Progenitor cell of endocrine pancreas (in vitro differentiated cells): ENCODE measurements at places on chromosomes 2 and 18. TPM values are rescaled to one million over a fixed set of nuclear protein-coding genes. Genes with fewer than 3 reads are reported as not detected.

DNA sequence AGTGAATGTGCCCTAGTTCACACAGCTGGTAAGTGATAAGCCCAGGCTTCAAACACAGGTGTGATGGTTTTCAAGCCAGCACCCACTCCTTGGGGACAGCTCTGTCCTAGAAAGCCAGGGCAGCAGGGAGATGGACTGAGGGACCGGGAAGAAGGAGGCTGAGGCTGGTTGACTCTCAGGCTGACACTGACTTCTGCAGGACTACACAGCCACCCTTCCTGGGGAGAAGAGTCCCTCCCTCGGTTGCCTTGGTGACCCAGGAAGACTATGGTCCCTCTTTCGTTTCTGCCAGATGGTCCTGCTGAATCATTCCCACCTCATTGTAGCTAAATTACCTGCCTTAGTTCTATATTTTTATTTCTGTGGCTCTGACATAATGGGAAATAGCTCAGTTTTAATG, 11.3 kb upstream of the FSHR start:
- no peak for DNase-seq

DNA sequence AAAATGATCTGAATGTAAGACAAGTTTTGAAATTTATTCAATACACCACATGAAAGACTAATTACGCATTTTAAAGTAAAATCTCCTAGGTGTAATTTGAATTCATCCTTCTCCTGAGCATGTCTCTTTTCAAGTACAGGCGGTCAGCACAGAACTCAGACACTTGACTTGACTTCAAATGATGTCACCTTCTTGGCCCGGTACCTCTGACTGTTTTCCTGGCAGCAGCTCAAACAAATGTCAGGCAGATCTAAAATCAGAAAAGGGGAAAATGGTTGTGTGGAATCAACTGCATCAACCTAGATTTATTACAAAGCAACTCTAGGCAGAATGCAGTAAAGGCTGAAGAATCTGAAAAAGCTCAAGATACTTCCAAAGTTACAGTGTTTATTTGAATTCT, 11.4 kb upstream of the PROKR1 start:
- DNase-seq, result no peak

DNA sequence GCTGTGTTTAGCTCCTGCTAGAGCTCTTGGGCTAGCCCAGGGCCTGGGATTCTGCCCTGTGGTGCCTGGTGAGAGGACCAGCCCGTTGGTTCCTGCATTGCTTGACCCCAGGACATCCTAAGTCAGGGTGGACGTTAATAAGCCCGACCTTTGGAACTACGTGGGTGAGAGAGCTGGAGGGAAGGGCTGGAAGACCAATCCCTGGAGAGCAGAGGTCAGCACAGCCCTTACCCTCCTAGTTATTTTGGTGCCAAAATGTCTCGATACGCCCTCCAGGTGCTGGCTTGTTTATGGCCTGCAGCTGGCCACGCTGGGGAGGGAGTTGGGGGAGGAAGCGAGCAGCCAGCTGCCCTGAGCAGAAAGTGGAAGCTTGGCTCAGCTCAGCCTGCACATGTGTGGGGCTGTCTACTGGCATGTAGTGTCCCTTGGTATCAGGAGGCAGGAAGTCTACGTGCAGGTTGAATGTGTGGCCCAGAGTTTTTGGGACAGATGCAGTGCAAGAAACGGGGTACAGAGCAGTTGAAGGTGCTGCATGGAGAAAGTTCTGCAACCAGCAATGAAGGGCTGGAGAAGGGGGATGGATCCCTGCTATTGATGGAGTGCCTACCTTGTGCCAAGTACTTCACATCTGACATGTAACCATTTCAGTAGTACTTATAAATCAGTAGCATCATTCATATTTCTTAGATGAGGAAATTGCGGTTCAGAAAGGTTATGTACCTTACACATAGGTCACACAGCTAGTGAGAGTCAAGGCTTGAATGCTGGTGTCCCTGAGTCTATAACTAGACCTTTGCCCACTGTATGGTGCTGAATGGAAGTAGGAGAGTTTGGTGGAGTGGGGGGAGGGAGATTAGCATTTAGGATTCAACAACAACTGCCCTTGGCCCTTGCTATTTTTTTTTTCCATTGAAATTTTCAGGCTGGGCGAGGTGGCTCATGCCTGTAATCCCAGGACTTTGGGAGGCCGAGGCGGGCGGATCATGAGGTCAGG, 5.0 kb upstream of the DGKD start:
- DNase-seq, result no peak

DNA sequence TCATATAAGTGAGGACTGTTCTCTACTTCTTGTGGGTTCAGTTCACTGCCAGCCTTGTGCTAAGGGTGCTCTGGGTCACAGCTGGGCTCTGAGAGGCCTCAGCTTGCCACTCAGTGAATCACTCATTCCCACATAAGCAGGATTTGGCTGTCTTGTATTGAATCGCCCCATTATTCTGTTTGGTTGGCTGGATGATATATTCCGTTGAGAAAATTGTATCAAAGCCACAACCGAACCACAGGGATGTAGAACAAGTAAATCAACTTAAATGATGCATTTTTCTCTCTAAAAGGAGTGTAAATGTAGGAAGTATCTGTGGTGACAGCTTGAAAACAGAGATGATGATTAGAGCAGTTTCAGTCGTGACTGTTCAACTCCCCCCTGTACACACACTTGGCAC, 39.6 kb downstream of the TTC39C start:
- DNase-seq, result no peak

DNA sequence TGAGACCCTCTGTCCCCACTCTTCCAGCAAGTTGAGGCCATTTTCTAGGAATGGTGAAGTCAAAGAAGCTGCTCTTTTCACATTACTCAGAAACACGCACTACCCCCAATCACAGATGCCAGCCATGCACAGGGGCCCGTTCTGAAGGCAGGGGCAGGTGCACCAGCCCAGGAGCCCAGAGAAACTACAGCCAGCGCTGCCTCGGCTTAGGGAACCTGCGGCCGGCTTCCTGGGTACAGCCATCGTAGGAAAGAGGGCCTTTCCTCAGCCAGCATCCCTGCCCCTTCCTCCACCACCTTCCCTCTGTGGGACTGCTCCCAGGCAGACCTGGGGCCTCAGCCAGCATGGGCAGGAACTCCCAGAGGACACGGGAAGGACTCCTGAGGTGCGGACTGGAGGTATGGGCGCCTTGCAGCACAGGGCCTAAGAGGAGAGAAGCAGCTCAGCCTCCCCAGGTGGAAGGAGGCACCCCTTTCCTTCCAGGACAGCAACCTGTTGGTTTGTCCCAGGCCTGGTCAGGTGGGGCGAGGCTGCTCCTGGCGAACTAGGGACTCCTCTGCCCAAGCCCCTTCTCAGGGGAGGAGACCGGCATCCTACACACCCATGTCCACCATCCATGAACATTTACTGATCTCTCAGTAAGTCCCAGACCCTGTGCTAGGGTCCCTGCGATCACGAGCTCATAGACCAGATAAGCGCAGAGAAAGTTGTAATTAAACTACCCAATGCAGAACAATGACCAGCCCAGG, 99.0 kb upstream of the ID2 start:
- no peak for DNase-seq

DNA sequence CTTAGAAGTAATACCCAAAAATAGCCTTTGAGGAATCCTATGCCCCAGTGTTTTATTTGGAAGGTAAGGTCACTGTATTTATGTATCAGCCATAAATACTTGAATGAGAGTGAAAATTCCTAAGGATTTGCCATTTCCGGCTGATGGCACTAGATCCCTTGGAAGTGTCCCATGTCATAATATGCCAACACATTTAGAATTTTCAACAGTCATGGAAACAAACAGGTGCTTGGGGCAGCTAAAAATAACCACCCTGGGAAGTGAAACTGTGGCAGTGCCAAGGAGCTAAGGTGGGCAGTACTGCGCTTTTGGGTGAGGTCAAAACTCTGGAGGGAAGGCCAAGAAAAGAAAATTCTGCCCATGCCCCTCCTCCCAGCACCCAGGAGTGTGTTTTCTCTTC, 80.2 kb downstream of the TCF7L1 start:
- no peak for DNase-seq

DNA sequence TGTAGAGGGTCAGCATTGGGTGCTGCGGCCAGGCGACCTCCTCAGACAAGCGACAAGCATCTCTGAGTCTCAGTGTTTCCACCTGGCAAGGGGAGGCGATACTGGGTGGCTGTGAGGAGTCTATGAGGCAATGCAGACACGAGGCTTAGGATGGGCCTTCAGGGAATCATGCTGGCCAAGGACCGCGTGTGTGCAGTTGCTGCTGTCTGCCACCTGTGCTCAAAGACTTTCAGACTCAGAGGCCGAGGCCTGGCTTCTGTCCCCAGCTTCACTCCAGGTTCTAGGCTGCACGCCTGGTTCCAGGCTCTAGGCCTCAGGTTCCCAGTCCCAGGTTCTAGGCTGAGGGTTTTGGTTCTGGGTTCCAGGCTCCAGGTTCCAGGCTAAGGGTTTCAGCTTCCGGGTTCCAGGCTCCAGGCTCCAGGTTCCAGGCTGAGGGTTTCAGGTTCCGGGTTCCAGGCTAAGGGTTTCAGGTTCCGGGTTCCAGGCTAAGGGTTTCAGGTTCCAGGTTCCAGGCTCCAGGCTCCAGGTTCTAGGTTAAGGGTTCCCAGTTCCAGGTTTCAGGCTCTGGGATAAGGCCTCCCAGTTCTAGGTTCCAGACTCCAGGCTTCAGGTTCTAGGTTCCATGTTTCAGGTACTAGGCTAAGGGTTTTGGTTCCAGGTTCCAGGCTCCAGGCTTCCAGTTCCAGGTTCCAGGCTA, 14.8 kb downstream of the LRRFIP1 start:
- DNase-seq, result no peak

DNA sequence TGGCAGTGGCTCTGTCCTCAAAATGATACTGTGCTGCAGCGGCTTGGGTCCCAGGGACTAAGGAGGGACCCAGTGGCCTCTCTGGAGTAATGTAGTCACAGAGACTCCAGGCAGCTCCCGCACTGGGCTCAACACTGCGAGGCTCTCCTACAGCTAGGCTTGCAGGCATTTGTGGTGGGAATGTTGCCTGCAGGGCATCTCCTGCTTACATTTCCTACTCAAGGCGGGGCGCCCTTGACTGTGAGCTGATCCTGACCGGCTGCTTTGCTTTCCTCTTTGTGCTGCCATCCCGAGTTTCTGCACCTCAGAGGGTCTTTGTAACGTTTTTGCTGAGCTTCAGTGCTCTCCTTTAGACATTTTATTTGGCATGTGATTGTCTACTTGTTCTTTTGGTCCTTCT, 177.4 kb upstream of the FN1 start:
- no peak for DNase-seq

- no peak for DNase-seq
Measured at GRCh38 chr2:656676-657075, 20.5 kb downstream of the TMEM18 start.

The TMEM247 gene
- total RNA-seq, result not detected in 2 replicates

DNA sequence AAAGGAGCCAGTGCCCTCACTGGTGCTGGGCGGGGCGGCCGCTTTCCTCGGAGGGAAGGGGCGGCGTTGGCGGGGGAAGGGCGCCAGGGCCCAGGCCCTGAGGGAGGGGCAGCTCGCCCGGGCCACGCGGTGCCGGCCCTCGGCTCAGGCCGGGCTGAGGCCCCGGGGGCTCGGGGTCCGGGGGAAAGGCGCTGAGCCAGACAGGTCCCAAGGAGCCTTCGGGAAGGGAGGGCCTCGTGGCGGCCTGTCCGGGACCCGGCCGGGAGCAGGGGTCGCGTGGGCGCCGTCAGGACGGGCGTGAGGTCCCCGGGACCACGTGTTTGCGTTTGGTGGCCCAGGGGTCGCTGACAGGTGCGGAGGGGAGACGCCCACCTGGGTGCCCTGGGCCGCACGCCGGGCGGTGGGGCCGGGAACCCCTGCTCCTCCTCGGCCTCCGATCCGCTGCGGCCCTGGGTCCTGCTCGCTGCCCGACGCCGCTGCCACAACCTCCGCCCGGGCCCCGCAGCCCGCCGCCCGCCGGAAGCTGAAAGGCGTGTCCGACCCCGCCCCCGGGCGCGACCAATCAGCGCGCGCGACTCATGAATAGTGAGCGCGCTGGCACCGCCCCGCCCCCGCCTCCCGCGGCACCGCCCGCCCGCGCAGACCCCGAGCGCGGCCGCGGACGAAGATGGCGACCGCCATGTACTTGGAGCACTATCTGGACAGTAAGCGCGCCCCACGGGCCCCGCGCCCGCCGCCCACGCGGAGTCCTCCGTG, at the start of gene ING5:
Gene ING5 (plus strand): TSS at position 641 of the 756 bp plus-strand sequence. CDS start 27 bp downstream, at position 668.
- DNase-seq, result peak; percentile 95

GRCh38 chr2:97908208-97908676, 87.5 kb downstream of the TMEM131 start:
- DNase-seq, result no peak

The SLC16A14 gene
- 2.4 and 3.6 TPM in 2 replicates for total RNA-seq

- no peak for DNase-seq
Measured at GRCh38 chr2:234258562-234259141, 208.2 kb downstream of the SPP2 start.

DNA sequence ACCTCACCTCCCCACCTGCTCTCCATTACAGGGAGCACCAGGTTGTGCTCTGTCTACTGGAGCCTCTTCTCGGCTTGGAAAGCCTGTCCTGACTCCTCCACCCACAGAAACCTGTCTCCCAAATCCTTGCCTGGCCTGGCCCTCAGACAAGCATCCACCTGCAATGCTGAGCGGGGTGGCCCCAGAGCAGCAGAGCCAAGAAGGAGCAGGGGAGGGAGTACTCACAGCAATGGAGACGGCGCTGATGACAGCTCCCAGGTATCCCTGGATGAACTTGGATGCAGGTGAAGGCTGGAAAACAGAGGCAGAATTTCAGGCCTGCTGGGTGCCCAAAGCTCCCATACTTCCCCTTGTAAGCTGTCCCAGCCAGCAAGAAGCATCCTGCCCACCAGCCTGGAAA, 72.8 kb downstream of the SFXN5 start:
- no peak for DNase-seq

The FHOD3 gene
- 1.6 and 2.6 TPM in 2 replicates for total RNA-seq

The GALNT14 gene
- 0.91 and 1.2 TPM in 2 replicates for total RNA-seq

- no peak for DNase-seq
Measured at GRCh38 chr2:47034973-47035609, 119.5 kb upstream of the MCFD2 start.

DNA sequence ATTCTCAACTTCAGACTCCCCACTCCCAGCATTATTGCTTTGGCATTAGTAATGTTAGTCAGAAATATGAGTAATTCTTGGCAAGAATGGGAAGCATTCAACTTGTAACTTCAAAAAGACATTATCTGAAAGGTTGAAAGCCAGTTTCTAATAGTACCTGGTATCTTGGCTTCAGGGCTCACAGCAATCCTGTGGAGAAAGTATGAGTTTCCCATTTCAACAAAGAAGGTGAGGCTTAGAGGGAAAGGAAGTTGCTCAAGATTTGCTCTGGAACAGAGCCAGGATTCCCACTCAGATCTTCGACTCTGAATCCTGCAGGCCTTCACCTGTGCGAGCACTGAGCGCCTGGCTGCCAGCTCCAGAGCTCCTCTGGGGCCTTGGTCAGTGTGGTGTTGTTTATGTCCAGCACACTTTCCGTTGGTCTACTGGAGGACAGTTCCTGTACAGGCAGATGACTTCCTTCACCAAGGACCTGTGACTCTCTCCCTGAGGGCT, 136.1 kb downstream of the MCFD2 start:
- no peak for DNase-seq

DNA sequence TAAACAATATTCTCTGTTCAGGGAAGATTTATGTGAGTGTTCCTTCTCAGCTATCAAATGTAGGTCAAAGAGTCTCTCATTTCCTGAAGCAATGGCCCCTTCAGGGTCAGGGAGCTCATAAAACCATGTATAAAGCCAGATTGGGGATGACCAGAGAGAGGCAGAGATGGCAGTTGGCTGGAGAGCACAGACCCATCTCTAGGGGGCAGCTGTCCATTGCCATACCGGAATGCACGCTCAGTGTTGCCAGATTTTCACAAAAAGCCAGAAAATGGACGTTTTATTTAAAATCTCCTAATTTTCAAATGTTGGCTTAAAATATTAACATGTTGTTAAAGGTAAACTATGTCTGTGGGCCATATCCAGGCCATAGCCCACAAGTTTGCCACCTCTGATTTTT, 1920.7 kb upstream of the CELF4 start:
- no peak for DNase-seq
